ENCODE measurements at places on chromosomes 1 and 21.
A peak's percentile ranks its signal among the peaks of the same experiment; 100 is the strongest.

DNA sequence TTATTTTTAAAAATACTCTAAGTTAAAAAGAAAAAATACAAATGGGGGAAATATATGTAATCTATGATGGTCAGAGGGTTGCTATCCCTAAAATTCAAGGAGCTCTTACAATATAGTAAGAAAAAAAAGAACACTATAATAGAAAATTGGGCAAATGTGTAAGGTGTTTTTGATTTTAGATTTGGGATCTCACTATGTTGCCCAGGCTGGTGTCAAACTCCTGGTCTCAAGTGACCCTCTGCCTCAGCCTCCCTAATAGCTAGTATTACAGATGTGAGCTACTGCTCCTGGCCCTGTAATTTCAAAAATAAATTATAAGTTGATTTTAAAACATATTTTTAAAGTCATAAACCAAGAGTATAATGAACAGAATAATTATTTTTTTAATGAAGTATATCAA, 45.9 kb downstream of the CDC42BPA start:
- DNase-seq: no peak

- no peak for DNase-seq
Measured at GRCh38 chr1:192805832-192806323, 3.0 kb upstream of the RGS2 start.

DNA sequence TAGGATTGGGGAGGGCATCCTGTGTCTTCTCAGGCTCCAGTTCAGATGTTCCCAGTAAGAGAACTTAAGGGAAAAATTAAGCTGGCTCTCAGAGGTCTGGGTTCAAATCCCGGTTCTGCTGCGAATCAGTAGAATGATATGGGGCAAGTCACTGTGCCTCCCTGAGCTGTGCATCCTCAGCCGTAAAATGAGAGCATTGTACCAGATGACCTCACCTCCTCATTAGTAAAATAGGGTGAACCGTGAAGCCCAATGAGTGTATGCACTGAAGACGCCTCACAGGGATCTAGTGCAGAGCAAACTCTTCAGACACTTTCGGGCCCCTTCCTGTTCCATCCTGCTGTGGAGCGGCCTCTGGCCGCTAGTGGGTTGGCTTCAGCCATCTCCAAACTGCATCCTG, 36.0 kb downstream of the SYT6 start:
- no peak for DNase-seq

DNA sequence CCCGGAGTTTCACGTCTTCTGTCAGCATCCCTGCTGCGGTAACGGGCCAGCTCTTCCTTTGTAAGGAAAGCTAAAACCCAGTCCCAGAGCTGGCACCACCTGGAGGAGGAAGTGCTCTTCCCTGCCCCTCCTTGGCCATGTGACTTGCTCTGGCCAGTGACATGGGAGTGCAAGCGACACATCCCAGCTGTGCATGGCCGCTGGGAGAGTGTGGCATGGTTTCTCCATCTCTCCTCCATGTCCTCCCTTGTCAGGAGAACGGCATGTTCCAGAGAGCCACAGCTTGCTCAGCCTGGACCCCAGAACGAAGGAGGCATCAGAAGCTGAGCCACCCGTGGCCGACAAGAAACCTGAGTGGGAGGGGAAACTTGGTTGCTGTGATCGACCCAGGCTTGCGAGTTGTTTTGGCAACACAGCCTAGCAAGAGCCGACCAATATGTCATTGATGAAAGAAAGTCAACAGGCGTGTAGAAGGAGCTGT, 2.7 kb upstream of the PRXL2B start:
- no peak for DNase-seq

GRCh38 chr1:85563139-85563538, 17.4 kb upstream of the CCN1 start:
- DNase-seq: no peak

GRCh38 chr1:87180682-87181081, 148.0 kb upstream of the LMO4 start:
- no peak for DNase-seq

DNA sequence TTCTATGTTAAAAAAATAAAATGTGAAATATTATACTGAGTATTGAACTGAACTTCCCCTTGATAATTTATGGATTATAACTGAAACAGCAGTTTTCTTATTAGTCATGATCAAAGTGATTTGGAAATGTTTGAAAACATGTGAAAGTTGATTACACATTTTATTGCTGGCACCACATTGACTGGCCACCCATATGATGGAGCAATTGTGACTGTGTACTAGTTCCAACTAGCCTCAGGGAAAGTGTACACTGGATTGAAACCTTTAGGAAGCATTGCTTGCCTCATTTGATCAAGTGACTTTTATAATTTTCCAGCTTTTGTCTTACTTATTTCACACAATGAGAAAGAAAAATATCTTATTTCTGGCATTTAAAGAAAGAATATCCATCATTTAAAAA, 128.0 kb upstream of the ADGRL2 start:
- no peak for DNase-seq

DNA sequence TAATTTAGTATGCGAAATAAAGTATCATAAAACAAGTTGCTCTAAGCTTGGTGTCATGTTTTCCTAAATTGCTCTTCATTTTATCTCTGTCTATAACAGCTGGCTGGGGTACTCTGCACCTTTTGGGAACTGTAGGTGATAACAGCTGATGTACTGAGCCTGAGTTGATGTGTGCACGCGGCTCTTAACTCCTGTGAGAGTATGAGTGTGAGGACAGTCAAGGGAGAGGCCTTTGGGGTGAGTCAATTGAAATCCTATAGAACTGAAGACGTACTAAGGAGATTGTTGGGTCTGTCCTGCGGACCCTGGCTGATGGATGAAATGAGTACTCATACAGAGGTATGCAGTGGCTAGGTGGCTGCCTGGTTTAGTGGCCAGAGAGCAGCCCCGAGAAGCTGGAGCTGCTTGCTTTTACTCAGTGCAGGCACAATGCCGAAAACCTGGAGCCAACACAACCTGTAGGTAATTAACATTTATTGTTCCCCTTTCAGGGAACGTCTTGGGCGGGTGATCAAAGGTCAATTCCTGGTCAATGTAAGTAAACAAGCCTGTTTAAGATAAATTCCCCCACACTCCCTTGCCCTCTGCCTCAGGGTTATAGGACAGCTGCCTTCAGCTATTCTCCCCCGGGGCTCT, 188.5 kb downstream of the PRDM2 start:
- DNase-seq: no peak

- no peak for DNase-seq
Measured at GRCh38 chr1:100793659-100794058, 74.1 kb downstream of the VCAM1 start.

DNA sequence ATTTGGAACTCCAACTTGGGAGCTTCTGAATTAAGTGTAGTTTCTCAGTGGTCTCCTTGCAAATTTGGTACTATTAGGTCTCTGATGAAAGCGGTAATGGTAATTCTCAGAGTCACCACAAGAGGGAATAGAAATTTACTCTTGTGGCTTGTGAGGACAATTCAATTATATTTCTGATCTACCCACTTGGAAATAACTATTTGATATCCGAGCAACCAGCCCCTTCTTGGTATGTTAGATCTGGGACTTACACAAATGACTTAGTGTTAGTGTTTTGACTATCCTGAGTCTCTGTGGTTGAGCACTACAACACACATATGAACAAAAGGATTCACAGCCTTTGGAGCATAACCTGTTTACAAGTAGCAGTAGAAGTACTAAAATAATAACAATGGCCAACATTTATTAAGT, 68.1 kb downstream of the RPS6KA1 start:
- no peak for DNase-seq

GRCh38 chr1:110312188-110313121, 26.7 kb upstream of the RBM15 start:
- peak; percentile 62 for DNase-seq

GRCh38 chr1:68051475-68051874, 1.0 kb upstream of the DIRAS3 start:
- no peak for DNase-seq

GRCh38 chr1:51491166-51491981, 27.7 kb downstream of the EPS15 start:
- DNase-seq: no peak
